Stimulated activated CD4-positive, alpha-beta T cell treated with anti-CD3 and anti-CD28 coated beads, Interleukin-12 subunit alpha, Interleukin-12 subunit beta, amount 100 ng/mL, for 4 hours (primary cell): ENCODE measurements at places on chromosomes 4 and X.

DNA sequence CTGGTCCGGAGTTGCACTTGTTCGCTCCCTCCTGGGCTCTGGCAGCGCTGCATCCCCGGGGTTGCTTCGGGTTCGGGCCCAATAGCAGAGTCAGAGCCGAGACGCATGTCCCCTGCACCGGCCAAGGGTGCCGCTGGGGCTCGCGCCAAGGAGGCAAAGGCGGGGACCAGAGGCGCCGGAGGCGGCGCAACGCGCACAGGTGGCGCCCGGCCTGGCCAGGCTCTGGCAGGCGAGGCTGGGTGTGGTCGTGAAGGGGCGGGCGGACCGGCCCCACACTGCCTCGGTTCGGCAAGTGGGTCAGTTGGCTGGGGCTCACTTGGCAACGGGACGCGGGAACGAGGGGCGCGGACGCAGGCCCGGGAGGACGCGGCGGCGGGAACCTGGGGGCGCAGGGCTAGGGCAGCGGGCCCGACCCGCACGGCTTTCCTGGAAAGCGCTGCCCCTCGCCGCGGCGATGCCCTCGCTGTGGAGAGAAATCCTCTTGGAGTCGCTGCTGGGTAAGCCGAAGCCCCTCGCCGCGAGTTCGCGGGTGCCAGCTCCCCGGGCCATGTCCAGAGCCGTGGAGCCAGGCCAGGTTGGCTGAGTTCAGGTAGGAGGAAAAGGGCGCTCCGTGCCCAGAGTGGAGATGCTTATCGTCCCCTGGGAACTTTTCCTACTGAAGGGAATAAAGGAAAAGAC is at the start of gene CWH43:
Gene CWH43 (plus strand): TSS at position 300 of the 678 bp plus-strand sequence. CDS start 155 bp downstream, at position 455.
- DNase-seq = no peak

DNA sequence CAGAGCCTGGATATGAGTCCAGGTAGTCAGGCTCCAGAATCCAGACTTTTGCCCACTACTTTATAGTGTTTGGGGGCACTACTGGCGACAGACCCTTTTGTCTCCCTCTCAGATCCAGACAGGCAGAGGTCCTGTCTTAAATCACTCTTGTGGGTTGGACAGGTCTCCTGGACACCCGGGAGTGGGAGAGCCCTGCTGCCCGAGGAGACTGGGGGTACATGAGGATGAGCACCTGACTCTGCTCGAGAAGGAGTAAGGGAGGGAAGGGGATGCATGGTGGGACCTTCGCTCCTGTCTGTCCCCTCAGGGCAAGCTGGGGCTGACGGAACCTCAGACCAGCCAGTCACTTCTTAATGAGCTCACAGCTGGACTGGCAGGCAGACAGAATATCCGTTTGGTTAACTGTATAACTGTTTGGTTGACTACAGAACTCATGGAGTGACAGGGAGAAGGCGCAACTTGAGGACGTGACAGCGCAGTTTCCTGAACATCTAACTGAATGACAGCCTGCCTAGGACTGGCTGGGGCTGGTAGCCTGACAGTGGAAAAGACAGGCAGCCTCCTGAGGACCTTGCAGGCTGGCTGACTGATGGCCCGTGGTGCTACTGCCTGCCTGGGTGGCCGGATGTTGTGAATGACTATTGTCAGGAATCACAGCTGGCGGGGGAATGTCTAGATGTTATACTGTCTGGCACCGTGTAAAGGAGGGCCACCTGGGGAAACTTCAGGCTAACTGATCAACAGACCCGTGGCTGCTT is 1.6 kb upstream of the SUV39H1 start:
- no peak for DNase-seq

- DNase-seq = no peak
Measured at GRCh38 chr4:188082796-188083195, 26.6 kb downstream of the TRIML2 start.

DNA sequence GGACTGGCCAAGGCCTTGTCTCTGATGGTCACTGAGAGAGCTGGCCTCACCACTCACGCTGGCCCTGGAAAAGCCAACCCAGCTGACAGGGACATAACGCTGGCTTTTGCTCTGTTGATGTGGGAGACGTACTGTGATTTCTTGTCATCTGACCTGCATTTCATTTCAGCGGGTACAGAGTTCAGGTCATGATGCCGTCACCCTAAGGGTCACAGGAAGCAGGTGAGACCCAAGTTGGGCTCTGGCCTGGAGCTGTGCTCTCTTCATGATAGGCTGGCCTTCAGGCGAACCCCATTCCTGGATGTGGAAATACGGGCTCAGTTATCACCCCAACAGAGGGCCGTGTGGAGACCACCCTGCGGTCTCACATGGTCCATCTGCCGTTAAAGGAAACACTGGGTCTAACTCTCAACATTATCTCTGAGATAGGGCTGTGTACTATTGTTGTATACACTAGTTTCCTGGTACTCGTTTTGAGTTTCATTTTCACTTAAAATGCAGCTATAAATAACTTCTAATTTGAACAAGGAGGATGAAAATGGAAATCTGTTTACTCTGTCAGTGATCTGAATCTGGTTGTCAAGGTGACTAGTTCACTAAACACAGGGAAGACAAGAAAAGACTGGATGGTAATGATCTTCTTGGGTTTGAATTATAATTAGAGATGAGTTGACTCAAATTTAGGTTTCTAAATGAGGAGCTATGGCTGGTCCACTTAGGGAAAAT is 89.1 kb downstream of the TBC1D9 start:
- DNase-seq = no peak

GRCh38 chr4:70239884-70240591 is 2.4 kb upstream of the CSN3 start:
- no peak for DNase-seq
